ENCODE measurements at places on chromosomes 13 and 19.

- DNase-seq, result no peak
These were observed at the start of gene TMEM59L for GRCh38 chr19:18612772-18613588. Gene TMEM59L (plus strand): TSS chr19:18612870. CDS start chr19:18612959, 89 bp downstream.

DNA sequence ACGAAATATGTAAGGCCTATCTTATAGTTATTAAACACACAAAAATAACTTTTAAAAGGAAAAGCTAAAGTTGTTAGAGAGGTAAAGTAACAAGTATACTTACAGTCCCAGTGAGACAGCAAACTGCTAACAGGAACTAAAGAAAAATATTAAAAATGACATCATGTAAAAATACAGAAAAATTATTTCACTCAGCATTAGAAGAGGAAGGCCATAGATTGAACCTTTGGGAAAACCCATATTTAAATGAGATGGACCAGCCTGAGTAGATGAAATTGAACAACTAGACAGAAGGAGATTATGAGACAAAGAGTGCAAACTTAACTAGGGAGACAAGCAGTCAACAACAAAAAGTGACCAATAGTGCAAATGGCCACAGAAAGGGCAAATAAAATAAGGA lies 49.4 kb downstream of the LNX2 start:
- no peak for DNase-seq

GRCh38 chr13:106786006-106786563 lies 218.1 kb upstream of the ARGLU1 start:
- DNase-seq, result no peak

- no peak for DNase-seq
These were observed 6.8 kb upstream of the SCN1B start for GRCh38 chr19:35023428-35023827.

DNA sequence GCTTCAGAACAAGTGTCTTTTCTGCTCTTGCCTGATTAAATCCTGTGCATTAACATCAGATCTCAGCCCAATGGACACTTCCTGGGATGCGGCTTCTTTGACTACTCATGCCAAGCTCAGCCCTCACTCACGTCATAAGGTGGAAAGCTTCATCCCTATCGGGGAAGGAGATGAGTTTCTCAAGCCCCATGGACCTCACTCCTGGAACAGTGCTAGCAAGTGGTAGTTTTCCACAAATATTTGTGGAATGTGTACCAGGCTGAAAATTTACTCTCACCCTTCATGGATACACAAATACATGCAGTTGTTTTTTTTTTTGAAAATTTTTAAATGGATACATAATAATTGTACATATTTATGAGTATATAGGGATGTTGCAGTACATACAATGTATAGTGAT lies 34.6 kb upstream of the FARP1 start:
- DNase-seq, result no peak

DNA sequence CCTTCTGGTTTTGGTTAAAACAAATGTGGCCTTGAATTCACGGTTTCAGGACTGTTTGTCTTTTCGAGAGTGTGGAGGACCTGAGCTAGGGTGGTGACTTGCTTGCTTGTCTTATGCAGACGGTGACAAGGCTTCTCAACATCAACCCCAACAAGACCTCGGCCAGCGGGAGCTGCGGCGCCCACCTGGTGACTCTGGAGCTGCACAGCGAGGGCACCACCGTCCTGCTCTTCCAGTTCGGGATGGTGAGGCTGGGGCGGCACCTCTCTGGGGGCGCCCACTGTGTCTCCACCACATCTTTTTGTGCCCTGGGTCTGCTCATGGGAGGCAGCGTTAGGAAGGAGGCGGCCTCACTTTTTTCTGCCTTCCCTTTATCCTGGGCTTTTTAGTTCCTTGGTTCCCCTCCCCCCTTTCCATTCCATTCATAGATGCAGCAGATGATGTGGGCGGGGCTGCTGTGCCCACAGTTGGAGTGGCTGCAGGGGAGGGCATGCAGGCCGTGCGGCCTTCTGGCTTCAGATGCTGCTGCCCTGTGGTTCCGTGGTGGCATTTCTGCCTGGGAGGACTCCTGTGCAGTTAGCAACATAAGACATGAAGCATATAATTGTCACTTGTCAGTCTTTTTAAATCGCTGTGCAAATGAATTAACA lies 23.3 kb downstream of the LAMP1 start:
- no peak for DNase-seq

DNA sequence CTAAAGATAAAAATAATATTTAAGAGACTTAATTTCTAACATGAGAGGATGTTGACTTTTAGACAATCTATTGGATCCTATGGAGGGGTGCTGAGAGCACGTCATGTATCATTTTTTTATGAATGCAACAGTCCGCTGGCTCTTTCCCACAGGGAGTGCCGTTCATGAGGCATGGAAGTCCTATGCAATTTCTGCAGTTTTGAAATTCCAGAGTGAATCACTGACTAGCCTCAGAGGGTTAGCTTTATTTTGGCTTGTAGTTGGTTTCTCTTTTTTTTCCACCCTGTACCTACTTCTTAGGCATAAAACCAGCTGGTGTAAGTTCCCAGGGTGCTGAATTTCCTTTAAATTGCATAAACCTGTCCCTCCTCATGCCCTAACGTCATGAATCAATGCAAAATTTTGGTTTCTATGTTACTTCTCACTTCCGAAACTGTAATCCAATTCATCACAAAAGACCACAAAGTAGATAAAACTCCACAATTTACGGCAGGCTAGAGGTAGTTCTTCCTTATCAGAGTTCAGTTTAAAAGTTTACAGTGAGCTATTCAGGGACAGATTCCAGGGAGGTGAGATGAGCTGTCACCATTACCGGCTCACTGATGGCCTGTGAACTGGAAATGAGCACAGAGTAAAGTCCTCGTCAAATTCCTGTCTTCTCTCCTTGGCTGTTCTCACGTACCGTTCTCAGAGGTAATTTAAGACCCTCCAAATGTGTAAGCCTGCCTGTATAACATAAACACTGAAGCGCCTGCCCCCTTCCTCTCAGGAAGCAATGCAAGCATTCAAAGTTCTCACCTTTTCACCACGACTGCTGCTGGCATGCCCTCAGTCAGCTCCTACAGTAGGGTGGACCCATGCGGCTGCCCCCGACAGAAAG lies 216.6 kb upstream of the SLC10A2 start:
- DNase-seq, result no peak

DNA sequence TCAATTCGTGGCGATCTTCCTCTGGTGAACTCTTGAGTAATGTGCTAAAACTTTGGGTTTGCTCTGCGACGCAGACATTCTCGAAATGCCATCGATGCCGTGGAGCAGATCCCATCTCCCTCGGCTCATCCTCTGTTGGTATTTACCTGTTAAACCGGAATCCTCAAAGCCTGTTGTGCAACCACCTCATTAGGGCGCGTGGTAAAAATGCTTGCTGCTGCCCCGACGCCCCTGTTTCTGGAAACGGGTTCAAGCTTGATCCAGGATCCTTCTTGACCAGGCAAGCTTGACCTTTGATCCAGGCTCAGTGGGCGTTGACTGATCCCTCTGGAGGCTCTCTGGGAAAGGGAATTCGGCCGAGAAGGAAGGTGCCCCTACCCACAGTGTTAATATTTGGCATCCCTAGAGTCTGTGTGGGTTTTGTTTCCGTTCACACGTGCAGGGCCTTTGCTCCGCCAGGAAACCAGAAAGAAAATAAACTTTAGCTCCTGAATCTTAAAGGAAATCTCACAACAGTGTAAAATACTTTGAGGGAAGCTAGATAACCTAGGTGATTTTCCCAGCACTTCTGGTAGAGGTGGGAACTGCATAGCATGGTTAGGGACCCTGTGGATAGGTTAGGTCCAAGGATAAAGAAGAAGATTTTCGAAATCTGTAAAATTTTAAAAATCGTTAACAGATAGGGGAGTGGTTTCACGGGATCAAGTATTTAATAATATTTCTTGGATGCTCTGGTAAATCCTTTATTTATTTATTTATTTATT lies 1.1 kb downstream of the LSM14A start:
- DNase-seq, result no peak

DNA sequence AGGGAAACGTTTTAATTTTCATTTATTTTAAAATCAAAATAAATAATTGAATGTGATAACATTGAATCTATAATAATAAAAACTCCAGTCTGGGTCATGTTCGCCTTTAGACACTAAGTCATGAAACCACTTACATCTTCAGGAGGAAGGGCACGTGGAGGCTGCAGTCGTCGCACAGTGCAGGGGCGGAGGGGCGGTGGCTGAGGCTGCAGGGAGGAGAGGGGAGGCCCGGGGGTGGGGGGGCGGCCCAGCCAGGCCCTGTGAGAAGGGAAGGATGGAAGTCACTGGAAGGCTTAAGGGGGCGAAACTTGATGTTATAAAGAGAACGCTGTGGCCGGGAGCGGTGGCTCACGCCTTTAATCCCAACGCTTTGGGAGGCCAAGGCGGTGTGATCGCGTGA lies 14.9 kb upstream of the LATS2 start:
- no peak for DNase-seq

- no peak for DNase-seq
These were observed 1539.4 kb downstream of the EFNB2 start for GRCh38 chr13:104996022-104996421.

DNA sequence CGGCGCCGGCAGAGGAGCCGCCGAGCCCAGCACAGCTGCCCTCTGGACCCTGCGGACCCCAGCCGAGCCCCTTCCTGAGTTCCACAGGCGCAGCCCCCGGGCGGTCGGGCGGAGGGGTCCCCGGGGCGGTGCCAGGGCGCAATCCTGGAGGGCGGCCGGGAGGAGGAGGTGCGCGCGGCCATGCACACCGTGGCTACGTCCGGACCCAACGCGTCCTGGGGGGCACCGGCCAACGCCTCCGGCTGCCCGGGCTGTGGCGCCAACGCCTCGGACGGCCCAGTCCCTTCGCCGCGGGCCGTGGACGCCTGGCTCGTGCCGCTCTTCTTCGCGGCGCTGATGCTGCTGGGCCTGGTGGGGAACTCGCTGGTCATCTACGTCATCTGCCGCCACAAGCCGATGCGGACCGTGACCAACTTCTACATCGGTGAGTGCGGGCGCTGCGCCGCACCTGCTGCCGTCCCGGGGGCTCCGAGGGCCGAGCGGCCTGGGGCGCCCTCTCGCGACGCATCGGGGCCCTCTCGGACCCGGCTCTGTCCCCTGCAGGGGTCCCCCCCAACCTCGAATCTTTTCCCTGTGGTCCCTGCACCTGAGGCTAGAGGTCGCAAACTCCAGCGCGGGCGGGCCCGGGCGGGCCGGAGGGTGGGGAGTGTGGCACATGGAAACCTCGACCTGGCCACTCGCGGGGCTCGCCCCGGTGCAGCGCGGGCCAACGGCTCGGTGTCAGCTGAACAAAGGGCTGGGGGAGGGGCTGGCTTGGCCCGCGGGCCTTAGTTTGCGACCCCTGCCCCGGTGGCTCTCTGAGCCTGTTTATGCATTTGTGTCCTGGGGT lies at the start of gene KISS1R:
Gene KISS1R (plus strand): TSS at position 11 of the 829 bp plus-strand sequence. CDS start 170 bp downstream, at position 181.
- peak; percentile 51 for DNase-seq

GRCh38 chr13:23776698-23777574 lies 112.3 kb downstream of the MIPEP start:
- DNase-seq, result no peak

- peak; percentile 21 for DNase-seq
These were observed 1705.0 kb downstream of the OLFM4 start for GRCh38 chr13:54733639-54734038.

GRCh38 chr19:16118489-16119033 lies 6.9 kb downstream of the RAB8A start:
- no peak for DNase-seq

GRCh38 chr13:102089177-102089576 lies 312.7 kb downstream of the FGF14 start:
- DNase-seq, result no peak

- no peak for DNase-seq
These were observed 125.0 kb downstream of the VWA8 start for GRCh38 chr13:41835871-41836270.

GRCh38 chr13:73261739-73262216 lies 203.0 kb downstream of the KLF5 start:
- no peak for DNase-seq

DNA sequence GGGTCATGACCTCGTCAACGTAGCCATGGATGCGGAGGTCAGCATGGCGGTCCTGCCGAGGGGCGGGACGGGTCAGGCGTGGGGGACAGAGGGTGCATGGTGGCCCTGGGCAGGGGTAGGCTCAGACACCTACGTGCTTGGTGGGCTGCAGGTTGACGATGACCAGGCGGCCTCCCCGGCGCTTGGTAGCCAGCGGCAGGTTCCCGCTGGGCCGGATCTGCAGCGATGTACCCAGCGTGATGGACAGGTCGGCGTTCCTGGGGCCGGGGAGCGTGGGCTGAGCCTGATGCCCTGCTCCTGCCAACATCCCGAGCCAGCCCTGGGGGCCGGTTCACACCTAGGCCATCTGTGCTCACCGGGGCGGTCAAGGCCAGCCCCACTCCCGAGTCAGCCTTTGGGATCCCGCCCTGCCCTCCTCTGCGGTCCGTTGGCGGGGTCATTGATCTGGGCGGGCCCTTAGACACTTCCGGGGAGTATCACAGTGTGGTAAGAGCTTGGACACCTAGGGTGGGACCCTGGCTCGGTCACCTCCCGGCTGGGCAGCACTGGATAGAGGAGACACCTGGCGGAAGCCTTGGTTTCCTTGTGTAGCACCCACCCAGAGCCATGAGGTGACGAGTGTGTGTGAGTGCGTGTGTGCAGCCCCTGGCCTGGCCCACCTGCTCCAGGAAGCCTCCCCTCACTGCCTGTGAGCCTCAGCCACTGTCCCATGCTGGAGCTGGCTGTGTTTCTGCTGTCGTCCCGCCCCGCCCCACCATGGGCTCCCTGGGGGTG lies 7.3 kb downstream of the SIRT6 start:
- no peak for DNase-seq

DNA sequence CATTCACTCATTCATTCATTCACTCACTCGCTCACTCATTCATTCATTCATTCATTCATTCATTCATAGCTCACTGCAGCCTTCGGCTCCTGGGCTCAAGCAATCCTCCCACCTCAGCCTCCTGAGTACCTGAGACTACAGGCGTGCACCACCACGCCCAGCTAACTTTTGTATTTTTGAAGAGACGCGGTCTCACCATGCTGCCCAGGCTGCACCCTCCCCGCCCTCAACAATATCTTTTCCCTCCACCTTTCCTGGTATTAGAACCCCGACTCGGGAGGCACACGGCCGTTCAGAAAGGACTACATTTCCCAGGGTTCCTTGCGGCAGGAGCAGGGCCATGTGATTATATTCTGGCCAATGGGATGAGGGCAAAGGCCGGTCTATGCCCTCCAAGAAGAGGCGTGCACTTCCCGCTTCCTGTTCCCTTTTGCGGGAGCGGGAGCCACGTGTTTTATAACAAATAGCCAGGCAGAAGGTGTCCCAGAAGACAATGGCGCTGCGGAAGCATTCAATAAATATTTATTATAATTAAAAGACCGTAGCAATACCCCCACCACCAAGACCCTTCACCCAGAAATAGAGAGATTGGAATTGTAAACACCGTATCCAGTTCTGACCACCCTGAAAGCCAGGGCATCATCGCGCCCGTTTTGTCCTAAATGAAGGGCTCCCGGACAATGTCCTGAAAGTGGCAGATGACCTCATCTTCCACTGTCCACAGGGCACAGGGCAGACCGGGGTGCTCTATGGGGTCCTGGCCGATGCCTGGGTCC lies 15.9 kb downstream of the TICAM1 start:
- peak; percentile 96 for DNase-seq

DNA sequence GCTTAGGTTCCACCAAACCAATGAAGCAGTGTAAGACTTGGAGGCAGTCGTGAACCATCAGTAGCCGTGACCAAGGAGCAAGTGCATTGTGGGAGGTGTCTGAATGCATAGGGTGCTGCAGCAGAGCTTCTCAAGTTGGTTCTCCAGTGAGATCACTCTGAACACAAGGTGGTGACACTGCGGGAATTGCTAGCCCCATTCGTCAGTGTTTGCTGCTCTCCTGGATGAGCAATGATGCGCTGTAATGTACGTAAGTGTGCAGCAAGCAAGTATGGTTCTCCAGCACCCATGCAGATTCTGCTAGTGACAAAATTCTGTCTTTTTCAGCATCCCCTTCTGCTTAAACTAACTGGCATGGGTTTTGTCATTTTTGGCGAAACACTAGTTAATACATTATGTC lies 97.6 kb upstream of the HTR2A start:
- no peak for DNase-seq

- no peak for DNase-seq
These were observed 519.5 kb downstream of the DCT start for GRCh38 chr13:93959796-93960533.
